Activated T-cell treated with anti-CD3 and anti-CD28 coated beads, Interleukin-2, amount 50 U/mL, for 24 hours (primary cell): ENCODE measurements at places on chromosomes 7 and 10.
A peak's percentile ranks its signal among the peaks of the same experiment; 100 is the strongest.

DNA sequence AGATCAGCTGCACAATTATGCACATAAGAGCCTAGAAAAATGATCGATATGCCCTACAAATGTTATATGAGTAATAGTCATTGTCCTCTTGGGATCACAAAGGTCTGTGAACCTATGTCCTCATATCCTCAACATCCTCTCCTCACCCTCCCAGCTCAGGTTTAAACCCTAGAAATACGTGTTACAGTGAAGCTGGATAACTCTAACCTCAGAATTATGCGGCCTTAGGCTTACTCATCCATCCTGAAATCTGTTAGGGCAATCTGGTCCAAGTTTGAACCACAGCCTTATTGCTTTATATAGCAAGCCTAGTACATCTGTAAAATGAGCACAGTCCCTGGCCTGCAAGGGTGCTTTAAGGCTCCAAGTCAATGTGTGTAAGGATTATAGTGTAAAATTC, 84.2 kb upstream of the FRMD4A start:
- no peak for DNase-seq

GRCh38 chr7:82567356-82567755, 123.8 kb upstream of the CACNA2D1 start:
- DNase-seq: no peak

GRCh38 chr10:31836569-31837406, 91.8 kb downstream of the ARHGAP12 start:
- DNase-seq: no peak

- no peak for DNase-seq
Measured at GRCh38 chr7:153657182-153657800, 394.9 kb upstream of the DPP6 start.

- peak; percentile 93 for DNase-seq
Measured at GRCh38 chr10:130136226-130137089, at the start of gene GLRX3. Gene GLRX3, plus strand, starts transcription at chr10:130136391. Its CDS starts 30 bp downstream, at chr10:130136421.
